Endothelial cell (in vitro differentiated cells): ENCODE measurements at places on chromosomes 2 and 18.

GRCh38 chr2:54559593-54560145, 103.5 kb downstream of the SPTBN1 start:
- peaks cover 79% of the 10 kb centered on the region for H3K4me1 ChIP-seq
- H3K4me3 ChIP-seq = peak overlapping the region; percentile 95
- H3K36me3 ChIP-seq = peaks cover 32% of the 10 kb centered on the region
- DNase-seq = peak; percentile 41
- H3K27me3 ChIP-seq = peaks cover 44% of the 10 kb centered on the region
- peak overlapping the region; percentile 96 for H3K27ac ChIP-seq

GRCh38 chr2:43796206-43796605, 22.4 kb downstream of the DYNC2LI1 start:
- DNase-seq = no peak
- H3K27ac ChIP-seq = no peak overlapping the region
- no peaks in the 10 kb centered on the region for H3K27me3 ChIP-seq

DNA sequence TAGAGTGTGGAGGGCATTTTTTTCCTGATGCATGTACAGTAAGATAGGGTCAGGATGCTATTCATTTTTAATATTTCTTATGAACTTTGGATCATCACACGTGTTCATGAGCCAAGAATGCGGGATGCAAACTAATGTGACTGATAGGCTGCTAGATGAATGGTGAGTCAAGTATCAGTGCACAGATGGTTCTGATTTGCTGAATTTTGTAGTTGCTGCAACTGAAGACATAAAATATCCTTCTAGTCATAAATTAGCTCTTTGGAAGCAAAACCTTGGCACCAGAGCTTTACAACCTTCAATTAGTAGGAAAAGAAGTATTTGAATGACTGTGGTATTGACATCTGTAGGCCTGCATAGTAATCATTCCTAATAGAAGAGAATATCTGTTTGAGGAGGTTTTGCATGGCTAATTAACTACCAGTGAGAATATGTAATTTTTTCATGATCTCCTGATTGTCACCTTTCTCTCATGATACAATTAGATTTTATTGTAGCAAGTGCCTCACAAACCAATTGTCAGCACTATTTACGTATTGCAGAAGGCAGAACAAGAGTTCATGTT, 94.0 kb downstream of the VRK2 start:
- no peaks in the 10 kb centered on the region for H3K36me3 ChIP-seq
- peaks cover 5% of the 10 kb centered on the region for H3K4me1 ChIP-seq
- DNase-seq = no peak
- H3K4me3 ChIP-seq = no peak overlapping the region

GRCh38 chr2:135473567-135473966, 57.5 kb downstream of the ZRANB3 start:
- H3K27ac ChIP-seq = no peak overlapping the region
- DNase-seq = peak; percentile 12
- no peaks in the 10 kb centered on the region for H3K4me1 ChIP-seq
- H3K27me3 ChIP-seq = no peaks in the 10 kb centered on the region
- H3K36me3 ChIP-seq = no peaks in the 10 kb centered on the region

DNA sequence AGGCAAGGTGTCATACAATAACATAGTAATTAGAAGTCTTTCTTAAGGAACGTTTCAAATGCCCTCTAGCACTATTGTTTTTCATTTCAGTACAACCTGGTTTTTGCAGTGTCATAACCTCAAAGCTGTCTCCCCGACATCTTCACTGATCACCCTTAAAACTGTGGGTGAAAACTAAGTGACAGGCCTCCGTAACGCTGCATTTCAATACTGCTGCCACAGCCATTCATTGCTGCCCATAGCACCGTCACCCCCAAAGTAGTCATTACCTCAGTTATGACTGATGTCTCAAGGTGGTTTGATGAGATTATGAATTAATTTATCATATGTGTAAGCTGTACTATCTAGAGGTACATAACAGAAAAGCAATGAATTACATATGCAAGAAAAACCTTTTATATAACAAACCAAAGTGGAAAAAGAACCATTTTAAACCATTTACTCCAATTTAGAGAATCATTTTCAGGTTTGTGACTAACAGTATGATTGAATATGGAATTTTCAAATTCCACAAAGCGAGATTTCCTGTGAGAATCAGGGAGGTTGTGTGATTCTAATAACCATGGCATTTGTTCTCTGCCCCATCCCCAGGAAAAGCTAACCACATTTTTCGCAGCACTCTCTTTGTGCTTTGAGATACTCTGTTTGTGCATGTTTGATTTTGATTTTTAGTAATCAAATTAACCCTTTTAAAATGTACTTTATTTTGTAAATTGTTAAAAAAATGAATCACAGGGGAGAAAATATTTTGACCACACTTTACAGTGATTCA, 263.0 kb downstream of the PTGR3 start:
- H3K27ac ChIP-seq = no peak overlapping the region
- no peaks in the 10 kb centered on the region for H3K36me3 ChIP-seq
- H3K27me3 ChIP-seq = peaks cover 2% of the 10 kb centered on the region
- no peak for DNase-seq
- no peak overlapping the region for H3K4me3 ChIP-seq

- DNase-seq = no peak
- H3K4me3 ChIP-seq = no peak overlapping the region
- H3K27ac ChIP-seq = no peak overlapping the region
Measured at GRCh38 chr2:171889333-171889732, 4.7 kb downstream of the SLC25A12 start.

GRCh38 chr2:75729861-75730260, 19.1 kb upstream of the GCFC2 start:
- peaks cover 3% of the 10 kb centered on the region for H3K27me3 ChIP-seq
- DNase-seq = peak; percentile 15
- no peaks in the 10 kb centered on the region for H3K36me3 ChIP-seq
- no peaks in the 10 kb centered on the region for H3K4me1 ChIP-seq

DNA sequence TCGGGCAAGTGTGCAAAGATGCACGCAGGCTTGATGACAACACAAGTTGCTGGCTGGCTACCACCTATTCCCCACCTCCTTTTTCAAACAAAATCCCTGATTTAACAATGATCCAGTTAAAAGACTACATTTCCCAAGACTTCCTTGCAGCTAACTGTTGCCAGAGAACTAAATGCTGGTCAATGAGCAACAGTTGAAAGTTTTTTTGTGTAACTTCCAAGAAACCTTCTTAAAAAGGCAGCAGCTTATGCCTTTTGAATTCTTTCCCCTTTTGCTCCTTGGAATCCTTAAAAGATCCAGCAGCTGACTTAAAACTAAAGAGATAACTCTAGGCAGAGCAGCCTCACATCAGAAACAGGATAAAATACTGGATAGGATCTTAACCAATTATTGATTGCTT, 38.5 kb downstream of the NPHP1 start:
- DNase-seq = no peak
- H3K27ac ChIP-seq = no peak overlapping the region
- H3K36me3 ChIP-seq = no peaks in the 10 kb centered on the region
- H3K27me3 ChIP-seq = no peaks in the 10 kb centered on the region
- H3K4me1 ChIP-seq = peaks cover 3% of the 10 kb centered on the region
- no peak overlapping the region for H3K4me3 ChIP-seq

GRCh38 chr18:76306685-76307292, 188.3 kb downstream of the ZNF516 start:
- H3K4me1 ChIP-seq = peaks cover 4% of the 10 kb centered on the region
- H3K36me3 ChIP-seq = no peaks in the 10 kb centered on the region

GRCh38 chr2:1481406-1482252, 68.4 kb downstream of the TPO start:
- H3K4me1 ChIP-seq = no peaks in the 10 kb centered on the region
- no peak overlapping the region for H3K27ac ChIP-seq
- H3K36me3 ChIP-seq = no peaks in the 10 kb centered on the region
- H3K27me3 ChIP-seq = peaks cover 7% of the 10 kb centered on the region
- no peak for DNase-seq

DNA sequence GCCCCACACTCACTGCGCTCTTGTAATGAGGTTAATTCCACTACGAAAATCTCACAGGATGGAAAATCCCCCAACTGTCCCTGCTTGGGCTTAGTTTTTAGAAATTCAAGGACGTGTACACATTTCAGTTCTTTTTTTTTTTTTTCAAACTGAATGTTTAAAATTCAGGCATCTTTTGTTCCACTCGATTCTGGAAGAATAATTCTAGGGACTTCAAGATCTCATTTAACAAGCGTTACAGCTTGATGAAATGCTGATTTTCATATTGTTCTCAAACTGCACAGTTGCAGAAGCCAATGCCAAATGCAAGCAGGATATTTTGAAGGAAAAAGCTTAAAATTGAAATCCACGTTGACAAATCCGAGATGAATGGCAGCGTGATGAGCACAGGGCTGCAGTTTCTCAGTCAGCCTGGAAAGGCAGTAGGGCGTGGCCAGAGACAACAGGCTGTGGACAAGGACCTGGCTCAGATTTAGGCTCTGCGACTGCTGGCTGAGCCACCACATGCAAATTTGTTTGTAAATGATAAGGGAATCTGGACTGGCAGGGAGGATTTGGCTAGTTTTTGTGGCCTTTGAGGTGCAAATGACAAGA, 128.1 kb upstream of the MYCN start:
- peaks cover 7% of the 10 kb centered on the region for H3K27me3 ChIP-seq
- DNase-seq = no peak
- no peak overlapping the region for H3K4me3 ChIP-seq
- H3K27ac ChIP-seq = no peak overlapping the region
- no peaks in the 10 kb centered on the region for H3K36me3 ChIP-seq

- H3K36me3 ChIP-seq = no peaks in the 10 kb centered on the region
- H3K27ac ChIP-seq = no peak overlapping the region
- H3K27me3 ChIP-seq = no peaks in the 10 kb centered on the region
Measured at GRCh38 chr2:240166191-240166590, 25.7 kb upstream of the OTOS start.

- H3K4me3 ChIP-seq = no peak overlapping the region
- H3K27me3 ChIP-seq = no peaks in the 10 kb centered on the region
- H3K36me3 ChIP-seq = no peaks in the 10 kb centered on the region
- no peaks in the 10 kb centered on the region for H3K4me1 ChIP-seq
Measured at GRCh38 chr2:29239209-29239960, 124.2 kb downstream of the CLIP4 start.

GRCh38 chr2:238820916-238821315, 27.0 kb upstream of the TWIST2 start:
- H3K27me3 ChIP-seq = no peaks in the 10 kb centered on the region
- peaks cover 3% of the 10 kb centered on the region for H3K4me1 ChIP-seq
- H3K4me3 ChIP-seq = no peak overlapping the region
- no peaks in the 10 kb centered on the region for H3K36me3 ChIP-seq
- DNase-seq = no peak
- H3K27ac ChIP-seq = no peak overlapping the region

GRCh38 chr2:46943881-46944798, 28.5 kb upstream of the MCFD2 start:
- H3K4me3 ChIP-seq = no peak overlapping the region
- H3K4me1 ChIP-seq = peaks cover 7% of the 10 kb centered on the region

DNA sequence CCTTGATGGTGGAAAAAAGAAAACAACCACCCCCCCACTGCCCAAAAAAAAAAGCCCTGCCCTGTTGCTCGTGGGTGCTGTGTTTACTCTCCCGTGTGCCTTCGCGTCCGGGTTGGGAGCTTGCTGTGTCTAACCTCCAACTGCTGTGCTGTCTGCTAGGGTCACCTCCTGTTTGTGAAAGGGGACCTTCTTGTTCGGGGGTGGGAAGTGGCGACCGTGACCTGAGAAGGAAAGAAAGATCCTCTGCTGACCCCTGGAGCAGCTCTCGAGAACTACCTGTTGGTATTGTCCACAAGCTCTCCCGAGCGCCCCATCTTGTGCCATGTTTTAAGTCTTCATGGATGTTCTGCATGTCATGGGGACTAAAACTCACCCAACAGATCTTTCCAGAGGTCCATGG, 28.0 kb downstream of the MAL start:
- H3K4me1 ChIP-seq = peaks cover 10% of the 10 kb centered on the region
- peak; percentile 44 for DNase-seq
- peaks cover 10% of the 10 kb centered on the region for H3K27me3 ChIP-seq
- H3K36me3 ChIP-seq = no peaks in the 10 kb centered on the region
- no peak overlapping the region for H3K27ac ChIP-seq

DNA sequence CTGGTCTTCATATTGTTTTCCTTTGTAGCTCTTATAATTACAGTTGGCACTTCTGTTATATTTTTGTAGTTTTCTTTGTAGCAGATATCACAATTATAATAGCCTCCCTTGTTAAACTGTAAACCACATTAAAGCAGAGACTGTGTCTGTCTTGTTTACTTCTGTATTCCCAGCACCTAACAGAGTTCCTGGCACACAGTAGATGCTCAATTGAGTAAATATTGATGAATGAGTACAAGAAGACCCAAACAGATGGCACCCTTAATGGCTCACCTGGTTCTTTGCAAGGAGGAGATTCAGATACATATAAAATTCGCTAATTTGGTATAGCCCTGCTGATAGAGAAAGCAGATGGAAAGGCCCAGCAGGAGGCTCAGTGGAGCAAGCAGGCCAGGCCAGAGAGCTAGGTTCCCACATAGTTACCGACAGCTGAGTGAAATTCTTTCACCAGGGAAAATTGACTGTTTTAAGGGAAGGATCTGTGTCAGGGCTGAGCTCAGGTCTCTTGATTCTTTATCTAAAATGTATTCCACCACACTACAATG, 120.1 kb downstream of the NUP35 start:
- no peak overlapping the region for H3K27ac ChIP-seq
- no peaks in the 10 kb centered on the region for H3K36me3 ChIP-seq
- H3K4me1 ChIP-seq = no peaks in the 10 kb centered on the region
- no peaks in the 10 kb centered on the region for H3K27me3 ChIP-seq
- H3K4me3 ChIP-seq = no peak overlapping the region

GRCh38 chr2:205872716-205873115, 190.4 kb downstream of the NRP2 start:
- no peak for DNase-seq
- H3K4me3 ChIP-seq = no peak overlapping the region
- peaks cover 3% of the 10 kb centered on the region for H3K27me3 ChIP-seq
- H3K27ac ChIP-seq = no peak overlapping the region
- H3K36me3 ChIP-seq = no peaks in the 10 kb centered on the region
- H3K4me1 ChIP-seq = no peaks in the 10 kb centered on the region

DNA sequence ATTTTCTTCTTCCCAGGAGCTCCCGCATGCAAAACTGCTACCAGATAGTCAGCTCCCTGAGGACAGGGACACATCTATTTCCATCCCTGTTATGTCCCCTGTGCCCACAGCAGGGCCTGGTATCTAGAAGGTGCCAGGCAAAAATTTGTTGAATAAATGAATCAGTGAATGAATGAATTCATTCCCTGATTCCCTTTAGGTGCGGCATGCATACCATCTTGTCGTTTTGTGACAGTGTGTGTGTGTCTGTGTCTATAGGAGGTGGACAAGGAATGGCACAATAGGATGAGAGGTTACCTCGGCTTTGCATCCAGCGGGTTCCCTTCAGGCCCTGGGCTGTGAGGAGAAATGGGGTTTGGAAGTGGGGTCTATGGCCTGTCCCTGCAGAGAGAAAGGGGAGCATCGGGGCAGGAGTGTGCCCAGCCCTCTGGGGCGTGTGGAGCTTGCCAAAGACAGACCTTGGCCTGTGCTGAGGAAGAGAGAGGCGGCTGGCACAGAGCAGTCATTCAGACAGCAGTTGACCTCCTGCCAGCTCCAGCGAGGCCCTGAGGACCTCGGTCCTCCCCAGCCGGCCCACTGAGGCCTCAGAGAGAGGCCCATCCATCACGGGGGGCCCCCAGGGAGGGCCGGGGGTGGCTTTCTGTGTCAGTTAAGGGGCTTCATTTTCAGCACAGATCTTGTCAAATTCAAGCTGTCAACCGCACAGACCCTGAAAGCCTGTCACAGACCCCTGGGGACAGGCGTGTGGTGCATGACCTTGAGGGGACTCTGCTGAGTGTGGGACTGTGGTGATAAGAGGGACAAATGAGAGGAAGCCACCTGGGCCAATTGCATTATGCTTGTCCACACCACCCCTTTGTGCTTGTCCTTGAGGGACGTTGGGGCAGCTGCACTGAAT, 125.9 kb upstream of the CXCR4 start:
- H3K36me3 ChIP-seq = no peaks in the 10 kb centered on the region
- H3K27me3 ChIP-seq = peaks cover 3% of the 10 kb centered on the region
- H3K4me3 ChIP-seq = no peak overlapping the region
- peaks cover 5% of the 10 kb centered on the region for H3K4me1 ChIP-seq
- DNase-seq = no peak
- H3K27ac ChIP-seq = no peak overlapping the region
